ENCODE measurements at places on chromosomes 2 and 18.
A peak's percentile ranks its signal among the peaks of the same experiment; 100 is the strongest.

DNA sequence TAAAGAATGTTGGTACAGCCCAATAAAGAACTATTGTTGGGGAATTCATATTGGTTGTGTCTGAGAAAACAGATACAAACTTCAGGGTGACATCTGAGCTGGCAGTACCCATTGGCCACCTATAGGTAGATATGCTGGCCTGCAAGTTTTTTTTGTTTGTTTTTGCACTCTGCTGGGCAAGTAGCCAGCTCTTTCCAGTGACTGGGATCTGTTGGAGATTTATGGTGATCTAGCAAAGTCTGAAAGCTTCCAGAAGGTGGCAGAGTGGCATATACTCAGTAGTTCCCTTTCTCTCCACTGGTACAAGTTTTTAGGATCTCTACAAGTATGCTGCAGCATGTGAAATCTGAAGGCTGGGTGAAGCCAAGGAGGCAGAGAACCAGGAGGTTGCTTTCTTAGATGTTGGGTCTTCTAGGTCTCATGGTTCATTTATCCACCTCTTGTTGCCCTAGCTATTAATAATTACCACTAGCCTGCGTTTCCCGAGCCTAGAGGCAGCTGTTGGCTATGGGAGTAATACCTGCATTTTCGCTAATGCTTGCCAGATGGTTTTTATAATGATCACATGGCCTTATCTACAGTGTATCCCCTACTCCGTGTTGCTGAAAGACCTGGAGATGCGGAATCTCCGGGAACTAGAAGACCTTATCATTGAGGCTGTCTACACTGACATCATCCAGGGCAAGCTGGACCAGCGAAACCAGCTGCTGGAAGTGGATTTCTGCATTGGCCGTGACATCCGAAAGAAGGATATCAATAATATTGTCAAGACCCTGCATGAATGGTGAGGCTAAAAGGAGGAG is 9.5 kb downstream of the COPS7B start:
- DNase-seq, result no peak

DNA sequence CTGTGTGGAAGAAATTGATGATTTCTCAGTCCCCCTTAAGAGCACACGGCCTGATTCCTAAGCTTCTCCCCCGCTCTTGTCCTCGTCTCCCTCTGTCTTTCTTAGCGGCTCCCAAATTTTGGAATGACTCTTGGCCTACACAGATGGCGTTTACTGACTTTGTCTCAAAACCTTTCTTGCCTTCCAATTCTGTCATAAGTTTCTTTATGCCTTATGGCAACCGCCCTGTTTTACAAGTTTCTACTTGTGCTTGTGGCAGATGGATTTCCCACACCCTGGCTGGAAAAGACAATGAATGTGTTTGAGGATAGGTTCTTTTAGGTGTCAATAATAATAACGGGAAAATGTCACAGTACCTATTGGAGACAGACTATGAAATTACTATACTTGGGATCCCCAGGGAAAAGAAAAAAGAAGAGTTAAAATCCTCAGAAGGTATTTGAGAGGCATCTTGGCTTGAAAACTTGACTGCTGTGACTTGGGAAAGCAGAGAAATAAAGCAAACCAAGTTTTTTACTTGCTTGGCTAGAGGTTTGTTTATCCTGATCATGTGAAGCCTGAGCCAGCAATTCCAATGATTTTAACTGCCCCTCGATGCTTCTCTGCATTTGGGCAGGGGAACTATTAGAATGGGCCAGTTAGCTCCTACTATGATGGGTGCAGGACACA is 276.4 kb downstream of the HRH4 start:
- DNase-seq, result no peak

DNA sequence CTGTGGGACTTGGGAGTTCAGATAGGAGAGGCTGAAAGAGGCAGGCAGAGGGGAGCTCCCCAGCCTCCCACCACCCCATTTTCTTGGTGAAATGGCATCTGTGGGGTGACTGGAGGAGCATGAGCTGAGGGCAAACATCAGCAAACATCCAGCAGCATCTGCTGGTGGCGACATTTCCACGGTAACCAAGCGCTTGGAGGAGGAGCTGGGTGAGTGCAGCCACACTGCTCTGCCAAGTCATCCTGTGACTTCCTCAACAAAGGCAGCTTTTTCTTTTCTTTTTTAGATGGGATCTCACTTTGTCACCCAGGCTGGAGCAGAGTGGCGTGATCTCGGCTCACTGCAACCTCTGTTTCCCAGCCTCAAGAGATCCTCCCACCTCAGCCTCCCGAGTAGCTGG is 5.6 kb downstream of the TXNL4A start:
- DNase-seq, result peak; percentile 59

- no peak for DNase-seq
These were observed 73.1 kb upstream of the DNMT3A start for GRCh38 chr2:25414781-25415180.

DNA sequence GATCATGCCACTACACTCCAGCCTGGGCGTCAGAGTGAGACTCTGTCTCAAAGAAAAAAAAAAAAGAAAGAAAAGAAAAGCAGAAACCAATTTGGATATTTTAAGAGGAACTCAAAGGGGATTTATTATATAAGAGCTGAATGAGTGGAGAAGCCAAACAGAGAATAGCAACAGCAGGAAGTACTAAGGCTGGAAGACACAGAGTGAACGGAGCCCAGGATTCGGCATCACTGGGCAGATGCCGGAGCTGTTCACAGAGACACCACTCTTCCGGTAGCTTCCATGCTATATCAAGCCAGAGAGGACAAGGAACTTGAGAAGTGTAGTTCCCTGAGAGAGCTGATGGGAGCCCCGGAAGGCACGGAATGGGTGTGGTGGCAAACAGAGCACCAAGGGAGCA is 47.0 kb upstream of the CABLES1 start:
- DNase-seq, result no peak

- DNase-seq, result no peak
These were observed 84.7 kb upstream of the OTOS start for GRCh38 chr2:240225131-240225530.

DNA sequence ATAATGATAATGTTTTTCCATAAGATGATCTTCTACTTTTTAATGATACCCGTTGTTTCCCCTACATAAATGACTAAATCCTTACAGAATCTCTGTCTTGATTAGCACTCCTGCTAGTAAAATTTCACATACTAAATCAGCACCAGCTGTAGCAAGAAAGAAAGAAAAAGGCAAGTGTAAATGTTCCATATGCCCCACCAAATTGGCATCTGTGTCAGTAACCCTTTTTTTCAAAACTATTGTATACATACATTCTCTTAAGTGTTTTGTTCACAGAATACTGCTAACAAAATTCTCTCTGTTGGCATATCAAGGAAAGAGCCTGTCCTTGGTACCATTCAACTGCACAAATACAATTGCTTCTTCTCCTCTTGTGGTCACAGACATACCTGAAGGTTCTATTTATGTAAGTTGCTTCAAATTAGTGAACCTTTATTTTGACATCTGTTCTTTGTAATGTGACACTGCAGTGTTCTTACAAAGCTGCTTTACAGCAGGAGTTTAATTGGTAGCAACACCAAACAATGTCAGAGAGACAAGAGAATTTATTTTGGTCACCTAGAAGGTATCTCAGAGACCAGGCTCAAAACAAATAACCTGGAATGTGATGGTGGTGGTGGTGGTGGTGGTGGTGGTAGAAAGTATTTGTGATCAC is 641.9 kb downstream of the ZEB2 start:
- DNase-seq, result no peak

- no peak for DNase-seq
These were observed 185.5 kb upstream of the SETBP1 start for GRCh38 chr18:44495151-44495550.

DNA sequence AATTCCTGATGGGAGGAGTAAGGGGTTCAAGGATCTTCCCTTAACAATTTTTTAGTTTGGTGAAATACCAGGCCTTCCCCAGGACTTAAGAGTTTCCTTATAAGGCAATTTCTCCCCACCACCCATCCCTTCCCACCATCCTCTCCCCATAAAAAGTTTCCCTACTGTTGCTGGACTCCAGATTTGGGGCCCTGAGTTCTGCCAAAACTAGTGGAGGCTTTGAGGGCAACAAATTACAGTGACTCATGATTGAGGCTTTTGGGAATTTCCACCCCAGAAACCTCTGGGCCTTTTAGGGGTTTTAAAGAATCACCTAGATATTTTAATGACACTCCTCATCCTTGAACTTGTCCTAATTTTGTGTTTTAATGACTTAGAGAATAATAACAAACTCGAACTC is 14.3 kb upstream of the EN1 start:
- DNase-seq, result no peak

DNA sequence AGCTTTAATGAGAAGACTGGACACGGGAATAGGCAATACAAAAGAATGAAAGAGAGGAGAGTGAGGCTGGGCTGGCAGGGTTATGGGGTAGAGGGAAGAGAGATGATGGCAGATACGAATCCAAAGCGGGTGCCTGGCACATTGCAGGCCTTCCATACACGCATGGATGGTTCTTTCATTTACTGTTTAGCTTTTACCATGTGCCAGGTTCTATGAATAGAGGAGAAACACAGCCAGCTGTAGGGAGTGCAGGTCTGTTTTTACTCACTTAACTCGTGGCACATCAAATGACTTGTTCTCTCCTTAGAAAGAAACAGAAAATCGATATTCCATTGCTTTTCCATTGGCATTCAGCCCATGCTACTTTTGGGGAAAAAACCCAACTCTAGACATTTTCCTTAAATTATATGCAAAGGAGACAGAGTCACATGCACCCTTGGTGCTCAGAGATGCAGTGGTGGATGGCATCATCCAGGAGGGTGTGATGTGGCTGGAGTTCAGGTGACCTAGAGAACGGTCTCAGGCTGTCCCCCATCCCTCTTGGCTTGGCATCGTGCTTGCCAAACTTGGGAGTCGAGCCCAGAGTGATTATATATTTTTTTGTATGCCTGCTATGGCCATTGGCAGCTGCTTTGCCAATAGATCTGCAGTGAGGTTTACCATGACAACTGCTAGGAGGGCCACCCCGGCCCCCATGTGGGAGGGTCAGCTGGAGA is 6.2 kb downstream of the LTBP1 start:
- no peak for DNase-seq

- no peak for DNase-seq
These were observed 57.9 kb downstream of the EPC2 start for GRCh38 chr2:148702475-148702874.

- no peak for DNase-seq
These were observed 30.1 kb downstream of the SPRED2 start for GRCh38 chr2:65402323-65402722.

DNA sequence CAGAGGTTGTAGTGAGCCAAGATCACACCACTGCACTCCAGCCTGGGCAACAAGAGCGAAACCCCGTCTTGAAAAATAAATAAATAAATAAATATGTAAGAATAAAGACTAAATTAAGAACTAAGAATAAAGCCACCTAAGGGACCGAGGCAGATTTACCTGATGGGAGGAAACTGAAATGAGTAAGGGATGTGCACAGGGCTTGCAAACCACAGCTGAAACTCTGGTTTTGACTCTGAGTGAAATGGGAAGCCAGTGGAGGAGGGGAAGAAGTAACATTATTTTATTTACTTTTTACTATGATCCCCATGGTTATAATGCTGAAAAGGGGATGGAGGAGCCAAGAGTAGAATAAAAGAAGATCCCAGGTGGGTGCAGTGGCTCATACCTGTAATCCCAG is 107.3 kb downstream of the CABYR start:
- DNase-seq, result no peak

- DNase-seq, result no peak
These were observed 35.8 kb upstream of the GLS start for GRCh38 chr2:190844700-190845401.

DNA sequence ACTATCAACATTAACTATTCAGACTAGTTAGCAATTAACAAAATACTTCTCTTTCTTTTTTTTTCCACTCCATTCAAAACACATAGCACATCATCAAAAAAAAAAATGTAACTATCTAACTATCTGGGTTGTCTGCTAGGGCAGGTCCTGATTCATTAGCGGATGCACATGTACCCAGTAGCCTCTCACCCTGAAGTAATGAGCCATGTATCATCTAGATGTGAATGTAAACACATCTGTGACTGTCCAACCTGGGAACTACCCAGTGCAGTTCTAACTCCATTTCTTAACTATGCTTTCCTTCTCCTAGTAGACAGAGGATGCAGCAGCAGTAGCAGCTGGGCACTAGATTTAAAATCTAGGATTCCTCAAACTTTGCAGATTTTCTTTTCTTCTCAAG is 183.1 kb upstream of the PIK3C3 start:
- DNase-seq, result no peak

- peak; percentile 63 for DNase-seq
These were observed 110.4 kb upstream of the RAB27B start for GRCh38 chr18:54717673-54718407.

DNA sequence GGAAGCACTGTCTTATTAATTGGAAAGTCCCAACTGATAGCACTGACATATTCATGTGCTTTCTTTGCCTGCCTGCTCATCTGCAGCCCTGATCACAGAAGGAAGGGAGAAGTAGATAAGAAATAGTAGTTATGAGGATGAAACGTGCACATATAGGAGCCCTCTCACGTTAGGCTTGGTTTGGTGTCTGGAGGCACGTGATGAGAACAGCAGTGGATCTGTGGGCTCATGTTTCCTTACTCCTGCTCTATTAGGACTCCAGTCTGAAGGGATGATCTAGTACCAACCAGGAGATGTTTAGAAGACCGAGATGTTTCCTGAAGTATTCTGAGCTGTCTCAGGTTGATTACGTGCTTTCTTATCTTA is 84.9 kb downstream of the MAP4K4 start:
- no peak for DNase-seq

- no peak for DNase-seq
These were observed 84.3 kb upstream of the SERTAD2 start for GRCh38 chr2:64738026-64738425.

- DNase-seq, result peak; percentile 59
These were observed 145.7 kb upstream of the KLF7 start for GRCh38 chr2:207311316-207312005.

- no peak for DNase-seq
These were observed 98.3 kb upstream of the UGP2 start for GRCh38 chr2:63743170-63743981.

- no peak for DNase-seq
These were observed 81.5 kb upstream of the THUMPD2 start for GRCh38 chr2:39860538-39860937.

- no peak for DNase-seq
These were observed 148.7 kb downstream of the ESCO1 start for GRCh38 chr18:21451851-21452250.

- no peak for DNase-seq
These were observed 79.1 kb downstream of the MCFD2 start for GRCh38 chr2:46836295-46837111.

GRCh38 chr2:113274432-113274831 is 4.3 kb downstream of the PAX8 start:
- no peak for DNase-seq
